ENCODE measurements at places on chromosomes 4 and X.

- DNase-seq: no peak
Observed at GRCh38 chr4:26287756-26288155, 33.1 kb upstream of the RBPJ start.

- peak; percentile 8 for DNase-seq
Observed at GRCh38 chr4:21790438-21791029, 158.0 kb downstream of the KCNIP4 start.

GRCh38 chr4:169663831-169664230, 43.5 kb downstream of the CLCN3 start:
- DNase-seq: no peak

DNA sequence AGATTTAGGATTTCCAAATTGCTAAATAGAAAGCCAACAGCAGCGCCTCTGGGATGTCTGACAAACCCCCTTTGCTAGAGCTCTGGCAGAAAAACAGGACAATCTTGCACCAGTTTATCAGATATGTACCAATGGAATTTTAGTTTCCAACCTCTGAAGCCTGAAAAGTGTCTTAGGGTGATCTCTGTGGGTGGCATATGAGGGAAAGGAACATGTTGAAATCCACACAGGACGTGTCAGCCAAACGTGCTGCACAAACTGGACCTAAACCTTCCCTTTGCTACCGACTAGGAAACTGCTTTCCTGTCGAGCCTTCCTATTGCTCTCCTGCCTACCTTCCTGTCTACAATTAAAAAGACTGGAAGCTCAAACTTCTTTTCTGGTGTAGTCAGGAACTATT, 53.5 kb downstream of the REELD1 start:
- DNase-seq: no peak

DNA sequence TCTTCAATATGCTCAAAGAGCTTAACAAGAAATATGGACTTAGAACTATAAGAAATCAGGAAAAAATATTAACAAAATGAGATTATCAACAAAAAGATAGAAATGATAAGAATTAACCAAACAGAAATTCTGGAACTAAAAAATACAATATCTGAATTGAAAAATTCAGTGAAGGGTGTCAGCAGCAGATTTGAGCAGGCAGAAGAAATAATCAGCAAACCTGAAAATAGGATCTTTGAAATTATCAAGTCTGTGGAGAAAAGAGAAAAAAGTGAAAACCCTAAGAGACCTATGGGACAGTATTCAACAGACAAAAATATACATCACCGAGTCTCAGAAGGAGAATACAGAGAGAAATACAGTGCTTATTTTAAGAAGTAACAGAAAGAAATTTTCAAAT, 877.8 kb upstream of the AGA start:
- no peak for DNase-seq

DNA sequence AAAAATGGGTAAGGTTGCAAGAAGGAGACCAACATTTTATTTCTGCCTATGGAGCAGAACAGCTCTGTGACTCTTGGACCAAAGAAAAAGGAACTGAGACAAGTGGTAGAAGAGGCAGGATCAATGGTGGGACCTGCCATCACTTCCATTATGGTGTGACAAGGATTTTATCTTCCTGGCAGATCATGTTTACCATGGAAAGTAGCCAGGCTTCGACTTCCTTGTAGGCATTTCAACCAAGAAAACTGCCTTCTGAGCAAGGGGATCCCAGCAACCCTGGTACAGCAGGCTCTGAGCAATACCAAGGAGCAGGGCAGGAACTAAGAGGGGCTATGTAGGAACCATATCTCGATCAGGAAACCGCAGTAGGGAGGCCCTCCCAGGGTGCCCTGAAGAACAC, 317.4 kb downstream of the IQCM start:
- no peak for DNase-seq

- no peak for DNase-seq
Observed at GRCh38 chr4:97656044-97656720, 487.1 kb downstream of the STPG2 start.

- DNase-seq: no peak
Observed at GRCh38 chrX:111431001-111431400, 19.0 kb upstream of the DCX start.

DNA sequence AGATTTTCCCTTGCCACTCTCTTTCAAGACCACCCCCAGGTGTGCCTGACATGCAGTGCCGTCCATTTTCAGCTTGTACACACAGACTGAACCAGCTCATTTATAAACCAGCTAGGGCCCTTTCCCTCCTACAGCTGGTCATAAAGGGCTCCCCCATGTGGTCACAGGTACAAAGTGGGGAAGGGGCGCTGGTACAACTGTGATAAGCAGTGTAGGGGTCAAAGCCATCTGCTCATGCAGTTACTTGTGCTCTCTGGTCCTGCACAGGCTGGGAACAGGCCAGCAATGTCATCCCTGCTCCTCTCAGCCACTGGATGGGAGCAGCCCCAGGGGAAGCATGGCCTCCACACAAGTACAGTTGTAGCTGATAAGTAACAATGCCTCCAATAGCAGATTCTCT, 20.6 kb downstream of the GABRQ start:
- no peak for DNase-seq

DNA sequence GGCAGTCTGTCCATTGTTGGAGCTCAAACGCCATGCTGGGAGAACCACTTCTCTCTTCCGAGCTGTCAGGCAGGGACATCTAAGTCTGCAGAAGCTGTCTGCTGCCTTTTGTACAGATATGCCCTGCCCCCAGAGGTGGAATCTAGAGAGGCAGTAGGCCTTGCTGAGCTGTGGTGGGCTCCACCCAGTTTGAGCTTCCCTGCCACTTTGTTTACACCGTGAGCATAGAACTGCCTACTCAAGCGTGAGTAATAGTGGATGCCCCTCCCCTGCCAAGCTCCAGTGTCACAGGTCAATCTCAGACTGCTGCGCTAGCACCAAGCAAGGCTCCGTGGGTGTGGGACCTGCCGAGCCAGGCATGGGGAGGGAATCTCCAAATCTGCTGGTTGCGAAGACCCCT, 145.7 kb downstream of the VSIG4 start:
- DNase-seq: no peak

- DNase-seq: no peak
Observed at GRCh38 chrX:3712051-3712869, 1.2 kb downstream of the PRKX start.

DNA sequence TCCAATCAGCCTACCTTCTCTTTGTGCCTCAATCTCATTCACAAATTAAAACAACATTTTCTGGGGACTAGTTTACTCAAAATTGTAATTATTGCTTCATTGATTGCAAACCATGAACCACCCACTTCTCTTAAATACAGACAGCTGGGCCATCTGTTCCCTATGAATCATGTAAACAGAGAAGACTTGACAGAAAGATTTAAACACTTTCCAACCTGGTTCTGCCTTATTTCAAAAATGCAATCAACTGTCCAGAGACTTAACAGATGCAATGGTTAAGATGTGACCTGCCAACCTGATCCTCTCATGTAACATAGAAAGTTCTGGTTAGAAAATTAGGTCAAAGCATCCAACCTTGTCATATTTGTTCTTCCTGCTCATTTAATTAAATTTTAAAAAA, 20.8 kb upstream of the SERTM2 start:
- DNase-seq: no peak

- no peak for DNase-seq
Observed at GRCh38 chr4:142292231-142292630, 553.9 kb downstream of the INPP4B start.

GRCh38 chr4:54447304-54447703, 210.5 kb upstream of the KIT start:
- no peak for DNase-seq

DNA sequence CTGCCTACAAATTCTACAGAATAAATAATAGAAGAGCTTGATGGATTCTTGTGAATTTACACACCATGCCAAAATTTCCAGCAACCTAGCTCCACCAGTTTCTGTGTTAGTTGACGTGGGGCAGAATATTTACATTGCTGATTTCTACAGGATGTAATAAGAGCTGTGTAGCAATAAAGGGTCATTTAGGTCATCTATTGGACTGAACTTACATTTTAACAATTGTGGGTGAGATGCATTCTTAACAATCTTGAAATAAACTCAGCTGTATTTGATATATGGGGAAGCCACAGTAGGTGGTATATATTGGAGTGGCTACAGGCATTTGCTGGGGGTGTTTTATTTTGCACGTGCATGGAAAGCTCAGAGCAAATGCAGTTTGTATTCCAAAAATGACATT, 655.3 kb downstream of the IQCM start:
- no peak for DNase-seq

DNA sequence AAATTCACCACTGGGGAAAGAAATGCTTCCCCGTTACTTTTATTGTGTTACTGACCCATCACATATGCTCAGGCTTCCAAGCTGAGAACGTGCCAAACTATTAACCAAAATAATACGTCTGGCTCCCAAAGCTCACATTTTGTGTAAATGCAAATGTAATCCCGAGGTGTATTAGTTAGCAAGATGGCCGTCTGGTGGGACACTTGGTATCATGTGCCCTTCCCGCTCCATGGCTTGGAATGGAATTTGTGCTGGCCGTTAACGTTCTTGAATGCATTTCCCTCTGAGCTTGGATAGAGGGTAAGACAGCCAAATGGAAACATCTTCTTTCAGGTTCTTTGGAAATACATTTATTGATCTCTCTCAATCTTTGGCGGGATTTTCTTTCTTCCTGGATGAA, 105.0 kb downstream of the MFAP3L start:
- DNase-seq: no peak

GRCh38 chr4:24837336-24837735, 42.0 kb downstream of the SOD3 start:
- peak; percentile 16 for DNase-seq

DNA sequence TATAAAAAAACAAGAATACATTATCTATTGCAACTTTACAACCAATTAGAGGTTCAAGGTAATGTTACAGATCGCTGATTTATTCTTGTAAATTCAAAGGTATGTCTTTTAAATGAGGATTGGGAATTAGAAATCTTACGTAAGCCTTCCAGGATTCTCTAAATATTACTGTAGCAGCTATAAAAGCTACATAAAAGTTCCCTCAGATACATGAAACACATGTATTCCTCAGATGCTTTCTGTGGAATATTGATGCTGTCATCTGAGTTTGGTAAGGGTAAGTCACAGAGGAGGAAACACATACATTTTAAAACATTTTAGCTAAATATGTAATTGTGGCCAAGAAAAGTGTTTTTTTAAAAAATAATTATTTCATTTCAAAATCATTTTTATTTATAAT, 3.4 kb downstream of the AFP start:
- no peak for DNase-seq

- DNase-seq: no peak
Observed at GRCh38 chrX:16516232-16516876, 133.6 kb upstream of the S100G start.

DNA sequence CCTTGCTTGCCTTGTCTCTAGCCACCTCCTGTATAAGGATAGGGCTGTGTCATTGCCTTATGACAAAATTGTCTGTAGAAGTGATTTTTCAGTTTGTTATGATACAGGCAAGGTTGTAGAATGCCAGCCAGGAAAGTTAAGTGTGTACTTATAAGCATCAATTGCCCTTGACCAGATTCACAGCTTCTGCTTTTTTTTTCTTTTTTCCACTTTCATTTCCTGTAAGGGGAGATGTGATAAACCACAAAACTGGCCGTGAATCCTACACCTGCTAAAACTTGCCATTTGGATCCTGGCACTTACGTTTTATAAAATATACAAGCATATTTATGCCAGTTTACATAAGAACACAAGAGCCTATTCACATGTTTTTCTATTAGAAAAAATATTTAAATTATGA, 35.0 kb upstream of the BMPR1B start:
- peak; percentile 17 for DNase-seq

- DNase-seq: no peak
Observed at GRCh38 chrX:133630362-133630761, 215.1 kb upstream of the GPC4 start.

DNA sequence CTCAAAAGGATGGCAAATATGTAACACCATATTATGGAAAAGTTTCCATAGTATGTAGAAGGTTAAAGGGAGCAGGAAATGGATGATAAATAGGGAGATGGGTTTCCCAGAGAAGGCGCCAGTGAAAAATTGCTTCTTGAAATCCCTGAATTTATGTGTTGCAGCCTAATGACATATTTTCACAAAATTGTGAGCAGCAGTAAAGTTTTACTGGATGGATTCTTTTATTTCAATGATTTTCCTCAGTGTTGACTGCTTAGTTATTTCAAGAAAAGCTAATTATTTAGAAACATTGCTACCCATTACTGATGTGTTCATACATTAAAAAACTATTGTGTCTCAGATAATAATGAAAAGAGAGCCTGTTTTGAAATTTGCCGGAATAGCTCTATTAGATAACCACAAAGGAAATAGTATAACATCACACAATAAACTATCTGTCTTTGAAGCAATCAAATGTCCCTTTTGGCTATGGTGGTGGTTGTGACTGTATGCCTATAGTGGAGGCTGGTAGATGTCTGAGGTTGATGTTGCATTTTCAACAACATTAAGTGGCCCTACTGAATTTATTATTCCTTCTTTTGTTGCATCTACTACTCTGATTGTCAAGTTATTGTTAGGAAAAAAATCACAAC, 169.9 kb upstream of the HAND2 start:
- no peak for DNase-seq

DNA sequence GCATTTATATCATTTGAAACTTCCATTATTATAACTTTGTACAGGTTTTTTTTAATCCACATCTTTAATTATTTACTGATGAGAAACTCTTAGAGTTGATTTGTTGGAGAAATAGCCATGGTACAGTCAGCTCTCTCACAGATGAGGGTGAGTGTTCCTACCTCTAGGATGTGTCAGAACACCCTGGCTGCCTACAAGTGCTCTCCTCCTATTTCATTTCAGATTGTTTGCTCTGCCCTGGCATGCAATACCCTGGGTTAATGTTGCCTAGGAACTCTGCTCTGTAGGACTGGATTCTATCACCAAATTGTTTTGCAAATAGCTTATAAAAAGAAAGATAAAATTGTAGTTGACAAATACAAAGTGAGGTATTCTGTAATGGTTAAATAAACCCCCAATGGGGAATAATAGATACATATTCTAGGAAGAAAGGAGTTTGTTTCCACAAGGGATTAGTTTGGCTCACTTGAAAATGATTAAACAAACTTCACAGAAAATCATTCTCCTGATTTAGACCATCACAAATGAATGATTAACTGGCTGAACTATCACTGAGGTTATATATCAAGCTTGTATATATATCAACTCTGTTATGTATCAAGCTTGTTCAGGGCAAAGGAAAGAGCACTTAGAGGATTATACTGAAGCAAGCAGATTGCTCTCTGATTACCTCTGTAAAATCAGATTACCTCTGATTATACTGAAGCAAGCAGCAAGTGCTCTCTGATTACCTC, 150.0 kb downstream of the PDE5A start:
- DNase-seq: no peak

GRCh38 chrX:11341274-11342201, 48.3 kb downstream of the AMELX start:
- no peak for DNase-seq

DNA sequence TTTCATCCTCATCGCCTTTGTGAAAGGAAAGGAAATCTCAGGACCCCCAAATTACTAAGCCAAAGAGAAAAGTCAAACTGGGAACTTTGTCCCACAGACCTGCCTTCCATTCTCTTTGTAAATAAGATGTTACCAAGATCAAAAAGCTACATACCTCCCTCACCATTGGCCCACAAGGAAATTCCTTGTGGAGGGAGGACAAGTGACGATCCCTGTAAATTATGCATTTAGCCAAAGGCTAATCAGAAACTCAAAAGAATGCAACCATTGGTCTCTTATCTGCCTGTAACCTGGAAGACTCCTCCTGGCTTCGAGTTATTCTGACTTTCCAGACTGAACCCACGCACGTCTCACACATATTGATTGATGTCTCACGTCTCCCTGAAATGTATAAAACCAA, 70.3 kb downstream of the SHOX start:
- DNase-seq: no peak

GRCh38 chr4:84338367-84338766, 160.7 kb downstream of the NKX6-1 start:
- DNase-seq: no peak

- DNase-seq: no peak
Observed at GRCh38 chrX:20487227-20487626, 220.5 kb upstream of the RPS6KA3 start.

All from NCI-H510A treated with DMSO at 0.1 percent for 48 hours (cell line).